Inflammatory macrophage treated with lipopolysaccharide for 1 hour (primary cell): ENCODE measurements at places on chromosomes 7 and 10.

DNA sequence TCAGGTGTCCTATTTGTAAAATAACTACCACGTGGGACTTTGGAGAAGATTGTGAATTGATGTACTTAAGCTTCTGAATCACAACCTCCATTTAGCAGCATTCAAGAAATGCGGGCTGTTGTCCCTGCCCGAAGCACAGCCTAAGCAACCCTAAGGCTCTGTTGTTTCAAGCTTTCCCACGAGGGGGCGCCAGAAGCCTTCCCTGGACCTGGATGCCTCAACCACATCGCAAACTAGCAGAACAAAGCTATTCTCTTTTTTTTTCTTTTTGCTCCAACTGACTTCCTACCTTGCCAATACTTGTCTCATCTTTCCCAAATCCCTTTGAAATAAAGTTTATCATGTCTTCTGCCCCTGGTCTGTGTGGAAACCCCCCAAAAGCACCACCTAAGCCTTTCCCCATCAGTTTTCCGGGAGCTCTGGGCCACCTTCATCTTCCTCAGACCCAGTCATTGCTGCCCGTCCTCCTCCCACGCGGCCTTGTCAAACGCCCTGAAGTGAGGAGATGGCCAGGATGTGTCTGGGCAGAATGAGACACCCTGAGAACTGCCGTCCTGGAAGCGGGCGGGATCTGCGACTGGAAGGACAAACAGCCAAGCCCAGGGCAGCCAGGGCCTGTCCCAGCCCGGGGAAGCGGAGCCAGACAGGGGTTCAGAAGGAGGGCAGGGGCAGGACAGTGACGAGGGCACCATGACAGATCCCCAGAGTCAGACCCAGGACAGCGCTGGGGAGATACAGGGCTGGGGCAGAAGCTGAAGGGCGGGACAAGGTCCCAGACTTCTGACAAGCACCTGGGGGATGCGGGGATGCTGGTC, 112.7 kb downstream of the SLIT1 start:
- DNase-seq: peak; percentile 50

DNA sequence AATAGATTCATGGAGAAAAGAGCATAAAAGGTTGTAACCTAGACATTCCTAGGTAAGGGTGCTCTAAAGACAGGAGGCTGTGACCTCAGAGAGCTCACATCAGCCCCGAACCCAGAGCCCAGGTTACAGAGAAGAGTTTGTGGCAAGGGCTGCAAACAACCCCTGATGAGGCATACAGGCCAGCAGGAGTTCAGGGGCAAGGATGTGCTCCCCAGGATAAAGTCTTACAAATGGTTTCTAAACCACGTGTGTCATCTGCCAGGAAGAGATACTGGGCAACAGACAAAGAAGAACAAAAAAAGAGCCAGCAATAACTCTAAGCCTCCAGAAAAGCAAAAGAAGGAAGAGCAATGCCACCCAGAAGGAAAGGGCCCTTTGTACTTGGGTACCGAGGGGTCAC, 27.7 kb downstream of the NCAPG2 start:
- no peak for DNase-seq

DNA sequence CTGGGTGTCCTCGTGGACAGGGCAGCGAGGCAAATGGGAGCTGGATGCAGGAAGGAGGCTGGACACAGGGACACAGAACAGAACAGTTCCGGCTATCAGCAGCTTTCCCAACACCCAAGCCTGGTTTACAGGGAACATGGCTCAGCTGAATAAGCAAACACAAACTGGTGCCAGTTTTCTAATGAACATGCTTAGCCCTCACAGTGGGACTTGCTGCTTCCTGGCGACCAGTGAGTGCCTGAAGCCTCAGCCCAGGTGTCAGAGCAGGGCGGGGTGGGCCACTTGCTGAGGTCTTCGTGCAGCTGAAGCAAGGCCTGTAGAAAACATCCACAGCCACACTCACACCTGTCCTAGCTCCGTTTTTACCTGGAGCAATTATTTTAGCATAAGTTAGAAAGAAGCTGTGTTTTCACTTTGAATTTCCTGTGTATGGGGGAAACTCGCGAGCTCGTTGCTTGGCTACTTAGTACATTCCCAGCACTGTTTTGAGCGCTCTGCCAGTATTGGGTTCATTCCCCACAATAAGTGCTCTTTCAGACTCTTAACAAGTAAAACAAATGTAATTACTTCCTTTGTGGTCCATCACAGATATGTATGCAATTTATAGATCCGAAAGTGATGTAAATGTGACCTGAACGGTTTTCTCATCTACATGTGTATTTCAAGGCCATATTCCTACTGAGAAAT, 261.2 kb upstream of the SHH start:
- DNase-seq: no peak

DNA sequence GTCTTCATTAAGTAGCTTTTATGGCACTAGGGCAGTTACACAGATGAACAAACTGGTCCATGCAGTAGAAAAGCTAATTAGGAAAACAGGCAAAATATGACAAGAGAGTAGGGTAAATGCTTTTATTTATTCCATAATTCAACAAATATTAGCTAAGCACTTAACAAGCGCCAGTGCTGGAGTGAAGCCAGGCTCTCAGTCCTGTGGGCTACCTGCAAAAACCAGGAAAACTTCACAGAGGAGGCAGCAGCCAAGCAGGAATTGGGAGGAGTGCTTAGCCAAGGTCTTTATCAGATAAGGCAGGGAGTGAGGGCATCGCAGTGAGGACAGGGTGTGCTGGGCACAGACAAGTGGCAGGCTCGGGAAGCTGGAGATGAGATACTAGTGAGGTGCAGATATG, 4.9 kb upstream of the KAT6B start:
- no peak for DNase-seq

DNA sequence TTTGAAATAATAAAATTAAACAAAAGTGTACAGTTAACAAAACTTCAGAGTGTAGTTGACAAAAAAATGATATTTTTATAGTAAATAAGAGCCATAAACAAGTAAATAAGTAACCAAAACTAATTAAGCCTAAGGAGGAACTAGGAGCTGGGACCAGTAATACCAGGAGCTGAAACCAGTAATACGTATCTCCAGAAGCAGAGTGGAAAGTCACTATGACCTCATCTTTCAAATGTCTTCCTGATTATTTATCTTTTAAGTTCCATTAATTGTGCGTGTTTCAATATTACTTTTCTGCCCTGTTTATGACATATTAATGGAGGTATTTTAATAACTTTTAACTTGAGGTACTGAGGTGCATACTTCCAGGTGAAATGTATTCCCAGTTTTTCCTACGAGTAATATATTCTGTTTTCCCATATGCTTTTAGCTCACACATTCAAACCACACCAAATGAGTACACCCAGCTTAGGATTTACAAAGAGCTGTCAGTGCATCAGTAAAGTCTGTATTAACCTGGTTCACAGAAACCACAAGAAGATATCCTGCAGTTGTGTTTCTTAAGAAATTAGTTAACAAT, 283.7 kb upstream of the HGF start:
- DNase-seq: no peak

DNA sequence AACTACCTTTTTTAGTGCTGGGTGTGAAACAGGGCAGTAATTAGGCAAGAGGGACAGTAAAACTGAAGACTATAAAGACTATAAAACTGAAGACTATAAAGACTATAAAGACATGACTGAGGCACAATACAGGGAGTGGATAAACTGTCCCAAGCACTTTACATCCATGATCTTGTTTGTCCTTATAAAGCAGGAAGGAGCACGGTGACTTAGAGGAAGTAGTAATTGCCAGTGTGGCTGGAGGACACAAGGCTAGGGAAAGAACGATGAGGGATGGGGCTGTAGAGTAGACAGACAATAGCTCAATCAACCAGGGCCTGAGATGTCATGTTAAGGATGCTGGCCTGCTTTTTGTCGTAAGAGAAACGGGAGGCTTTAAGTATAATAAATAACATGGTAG, 26.0 kb downstream of the DNAJC12 start:
- DNase-seq: no peak

GRCh38 chr7:66886152-66886551, 34.9 kb upstream of the TMEM248 start:
- DNase-seq: no peak

DNA sequence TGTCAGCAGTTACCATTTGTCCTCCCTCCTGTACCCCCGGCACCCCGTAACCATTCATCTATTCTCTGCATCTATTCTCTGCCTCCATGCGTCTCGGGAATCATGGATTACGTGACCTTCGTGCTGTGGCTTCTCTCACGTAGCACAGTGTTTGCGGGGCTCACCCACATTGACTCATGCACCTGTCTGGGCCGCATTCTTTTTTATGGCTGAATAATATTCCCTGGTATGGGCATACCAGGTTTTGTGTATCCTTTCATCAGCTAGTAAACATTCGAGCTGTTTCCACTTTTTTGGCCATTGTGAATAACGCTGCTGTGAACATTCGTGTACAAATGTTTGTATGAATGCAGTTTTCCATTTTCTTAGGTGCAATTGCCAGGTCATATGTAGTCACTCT, 17.7 kb downstream of the CUX1 start:
- no peak for DNase-seq

- DNase-seq: no peak
These were observed 335.1 kb downstream of the XPNPEP1 start for GRCh38 chr10:109588259-109588658.

GRCh38 chr10:101283762-101284100, 54.5 kb upstream of the LBX1 start:
- no peak for DNase-seq

DNA sequence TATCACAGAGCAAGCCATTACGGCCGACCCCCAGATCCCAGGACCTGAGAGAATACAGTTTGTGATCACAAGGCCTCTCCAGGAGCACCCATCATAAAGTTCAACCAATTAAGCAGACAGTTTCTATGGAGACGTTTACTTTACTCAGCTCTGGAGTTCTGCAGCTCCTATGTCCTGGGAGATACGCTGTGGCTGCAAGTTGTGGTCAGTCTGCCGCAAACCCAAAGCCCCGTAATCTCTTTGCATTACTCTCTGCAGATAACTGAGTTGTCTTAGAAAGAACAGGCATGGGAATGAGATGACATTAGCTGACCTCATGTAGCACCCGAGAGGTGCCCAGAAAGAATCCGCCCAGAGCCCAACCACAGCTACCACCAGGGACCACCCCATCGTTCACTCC, 305.1 kb downstream of the FGFR2 start:
- DNase-seq: no peak
